ENCODE measurements at places on chromosomes 2 and 18. TPM values are rescaled to one million over a fixed set of nuclear protein-coding genes. Genes with fewer than 3 reads are reported as not detected.

Gene COMMD1
- 49.9 TPM for total RNA-seq

DNA sequence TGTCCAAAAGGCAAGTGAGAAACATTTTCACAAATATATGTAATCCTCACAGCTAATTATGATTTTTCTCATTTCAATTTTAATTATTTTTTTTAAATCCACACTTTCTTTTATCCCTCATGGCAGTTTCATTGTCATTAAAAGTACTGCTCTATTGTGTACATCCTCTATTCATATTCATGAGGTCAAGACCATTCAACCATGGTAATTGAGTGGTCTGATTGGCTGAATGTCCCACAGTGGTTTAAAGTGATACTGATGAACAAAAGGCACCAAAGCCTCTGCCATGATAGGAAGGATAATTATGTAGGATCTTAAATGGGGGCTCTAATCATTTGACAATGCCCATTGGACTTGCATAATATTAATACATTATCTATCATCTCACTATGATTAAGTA is 108.4 kb upstream of the EPHA4 start:
- DNase-seq: no peak

DNA sequence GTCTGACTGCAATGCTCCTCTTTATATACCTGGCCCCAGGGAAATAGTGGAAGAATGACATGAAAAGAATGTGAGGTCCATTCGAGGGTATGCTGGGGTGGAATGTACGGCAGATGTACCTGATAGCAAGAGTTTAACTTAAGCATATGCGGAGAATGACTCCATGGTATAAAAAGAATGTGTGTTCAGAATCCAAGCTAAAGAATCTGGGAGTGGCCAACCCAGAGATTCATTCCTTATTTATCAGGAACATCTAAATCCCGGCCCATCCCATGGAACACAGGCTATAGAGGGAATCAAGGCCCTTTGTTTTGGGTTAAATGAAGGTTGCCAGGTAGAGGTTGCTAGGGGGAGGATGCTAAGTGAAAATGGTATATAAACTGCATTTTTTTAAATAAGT is 150.0 kb downstream of the ZNF385B start:
- no peak for DNase-seq

DNA sequence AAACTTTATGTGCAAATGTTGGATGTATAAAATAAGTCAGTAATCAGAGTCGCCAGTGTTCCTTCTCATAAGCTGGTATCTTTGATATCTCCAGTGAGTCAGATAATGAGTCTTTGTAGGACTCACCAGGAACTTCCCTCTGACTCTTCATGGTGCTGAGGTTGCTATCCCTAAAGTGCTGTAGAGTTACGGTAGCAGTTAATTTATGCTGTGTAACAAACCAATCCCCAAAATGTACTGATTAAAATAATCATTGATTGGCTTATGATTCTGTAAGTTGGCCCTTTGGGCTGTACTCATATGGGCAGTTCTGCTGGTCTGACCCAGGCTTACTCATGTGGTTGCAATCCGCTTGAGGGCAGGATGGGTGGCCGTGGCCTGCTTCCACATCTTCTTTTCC is 43.8 kb downstream of the MAIP1 start:
- no peak for DNase-seq

GRCh38 chr2:181807526-181807925 is 84.0 kb upstream of the ITPRID2 start:
- peak; percentile 50 for DNase-seq

GRCh38 chr2:224893848-224894247 is 148.4 kb downstream of the DOCK10 start:
- DNase-seq: no peak

Gene CHRND
- 7.1 TPM for total RNA-seq

Gene MOCOS
- total RNA-seq: 4.2 TPM

DNA sequence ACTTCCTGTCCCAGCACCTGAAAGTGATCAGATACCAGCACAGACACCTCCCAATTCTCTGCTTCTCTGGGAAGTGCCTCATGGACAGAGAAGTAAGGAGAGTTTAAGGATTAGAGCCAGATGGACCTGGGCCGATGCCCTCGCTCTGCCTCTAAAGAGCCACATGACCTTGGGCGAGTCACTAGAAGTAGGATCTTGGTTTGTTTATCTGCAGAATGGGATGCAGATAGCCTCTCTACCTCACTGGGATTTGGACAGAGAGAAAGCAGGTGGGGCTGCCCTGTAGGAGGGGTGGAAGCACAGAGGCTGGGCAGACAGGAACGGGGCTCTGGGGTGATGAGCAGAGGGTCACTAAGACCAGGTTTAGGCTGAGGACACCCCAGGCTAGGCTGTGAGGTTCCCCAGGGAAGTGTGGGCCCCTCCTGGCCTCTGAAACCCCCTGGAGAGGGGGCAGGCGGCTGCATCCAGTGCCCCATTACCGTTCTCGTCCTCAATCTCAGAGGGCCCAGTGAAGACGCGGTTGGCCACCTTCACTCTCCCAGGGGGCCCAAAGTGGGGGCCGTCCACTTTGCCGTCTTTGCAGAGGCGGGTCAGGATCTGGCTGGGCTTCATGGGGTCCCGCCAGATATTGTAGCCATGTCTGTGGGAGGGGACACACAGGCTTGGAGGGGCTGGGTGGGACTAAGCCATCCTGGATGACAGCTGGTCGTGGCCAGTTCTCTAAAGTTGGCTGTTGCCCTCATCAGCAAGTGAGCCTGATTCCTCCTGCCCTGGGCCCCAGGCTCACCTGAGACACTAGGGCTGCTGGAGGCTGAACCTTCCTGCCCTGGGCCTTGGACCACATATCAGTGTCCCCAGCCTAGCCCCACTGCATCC is 13.3 kb downstream of the OTOF start:
- no peak for DNase-seq

Gene CXCR1
- not detected for total RNA-seq

Gene SEC11C
- 22.6 TPM for total RNA-seq

Gene BZW1
- 407 TPM for total RNA-seq

GRCh38 chr18:6928359-6928758 is 189.2 kb downstream of the LAMA1 start:
- DNase-seq: no peak

DNA sequence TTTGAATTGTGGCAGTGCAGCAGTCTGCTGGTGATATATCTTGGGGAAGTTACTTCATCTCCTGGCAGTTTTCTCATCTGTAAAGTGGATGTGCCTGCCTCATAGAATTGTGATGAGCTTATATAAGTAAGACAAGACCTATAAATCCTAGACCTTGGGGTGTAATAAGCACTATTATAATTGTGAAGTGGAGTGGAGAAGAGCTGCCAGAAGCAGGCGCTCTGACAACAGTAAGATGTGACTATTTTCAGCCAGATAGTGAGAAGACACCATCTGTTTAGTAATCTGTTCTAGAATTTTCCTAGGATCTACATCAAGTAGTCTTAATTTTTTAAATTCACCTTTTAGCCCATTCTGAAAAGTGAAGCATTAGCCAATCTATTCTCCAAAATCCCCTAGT is 85.6 kb upstream of the TSPYL6 start:
- no peak for DNase-seq

DNA sequence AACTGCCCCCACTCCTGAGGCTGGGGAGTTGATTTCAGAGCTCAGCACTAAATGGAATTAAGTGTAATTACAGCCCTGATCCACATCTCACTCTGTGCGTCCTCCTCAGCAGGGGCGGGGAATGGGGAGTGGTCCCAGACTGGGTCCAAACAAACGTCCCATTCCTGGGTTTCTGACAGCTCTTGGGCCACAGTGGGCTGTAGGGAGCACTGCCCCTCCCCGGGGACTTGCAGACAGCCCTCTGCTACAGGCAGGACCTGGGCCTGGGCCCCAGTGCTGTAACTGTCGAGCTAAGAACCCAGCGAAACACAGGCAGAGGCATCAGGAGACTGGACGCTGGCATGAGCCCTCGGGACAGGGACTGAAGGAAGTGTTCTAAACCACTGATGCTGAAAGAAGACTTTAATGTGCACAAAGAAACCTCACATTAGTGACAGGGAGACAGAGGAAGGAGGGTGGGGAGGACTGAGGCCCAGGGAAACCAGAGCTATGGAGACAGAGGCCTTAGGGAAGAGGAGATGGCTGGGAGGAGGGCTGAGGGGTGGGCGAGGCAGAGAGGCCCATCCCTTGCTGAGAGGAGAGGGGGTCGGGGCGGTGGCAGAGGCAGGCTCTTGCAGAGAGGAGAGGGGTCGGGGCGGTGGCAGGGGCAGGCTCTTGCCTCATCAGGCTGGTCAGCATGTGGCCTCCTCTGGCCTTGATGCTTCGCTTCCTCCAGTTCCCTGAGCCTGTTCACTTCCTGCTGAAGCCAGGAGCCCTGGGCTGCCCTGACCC is 5.8 kb upstream of the SEMA4C start:
- DNase-seq: peak; percentile 67

DNA sequence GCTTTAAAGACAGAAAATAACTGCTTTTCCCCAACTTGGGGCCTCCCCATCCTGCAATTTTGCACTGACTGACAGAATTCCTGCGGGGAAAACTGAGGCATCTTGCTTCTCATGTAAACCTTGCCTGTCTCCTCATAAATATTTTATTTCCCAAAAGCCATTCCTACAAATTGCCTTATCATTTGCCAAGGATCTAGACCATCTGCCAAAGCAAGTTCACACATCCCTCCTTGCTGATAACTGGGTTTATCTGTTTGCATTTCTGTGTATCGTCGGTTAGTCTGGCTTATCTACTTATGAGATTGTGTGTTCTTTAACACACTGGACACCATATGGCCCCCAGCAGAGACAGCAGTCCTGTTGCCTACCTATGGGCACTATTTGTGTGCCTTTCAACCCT is 3.0 kb upstream of the CNGA3 start:
- DNase-seq: no peak

- peak; percentile 87 for DNase-seq
Observed at GRCh38 chr18:48946329-48946835, 4.4 kb downstream of the SMAD7 start.

GRCh38 chr2:239746559-239747246 is 278.4 kb downstream of the NDUFA10 start:
- DNase-seq: no peak

Data from LHCN-M2 (cell line).